ENCODE measurements at places on chromosomes 3 and 15.

- DNase-seq, result no peak
These were observed 109.8 kb upstream of the RASGRP1 start for GRCh38 chr15:38674448-38674847.

GRCh38 chr15:89442671-89443307, 53.6 kb downstream of the RHCG start:
- peak; percentile 19 for DNase-seq

DNA sequence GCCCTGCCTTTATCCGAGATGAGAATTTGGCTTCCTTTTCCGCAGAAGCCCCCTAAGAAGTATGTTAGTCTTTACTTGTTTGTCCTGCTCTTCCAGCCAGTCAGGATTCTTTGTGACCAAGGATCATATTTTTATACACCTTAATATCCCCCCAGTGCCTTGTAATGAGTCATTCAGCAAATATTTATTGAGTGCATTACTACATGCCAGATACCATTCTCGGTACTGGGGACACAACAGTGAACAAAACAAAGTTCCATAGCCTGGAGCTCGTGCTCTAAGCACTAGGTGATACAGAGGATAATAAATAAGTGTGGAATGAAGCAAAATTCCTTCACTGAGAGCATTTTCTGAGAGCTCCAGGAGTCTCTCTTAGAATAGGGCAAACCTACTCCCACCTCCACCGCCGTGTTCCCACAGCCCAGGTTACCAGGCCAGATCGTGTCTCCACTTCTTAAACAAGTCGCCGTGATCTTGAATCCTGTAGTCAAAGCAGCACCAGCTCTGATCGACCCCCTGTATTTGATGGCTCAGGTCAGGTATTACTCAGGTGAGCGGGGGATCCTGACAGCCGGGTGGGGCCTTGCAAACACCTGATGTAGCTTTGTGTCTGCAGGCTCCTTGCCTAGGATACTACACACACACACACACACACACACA, 18.5 kb downstream of the TTC21A start:
- no peak for DNase-seq

- no peak for DNase-seq
These were observed 141.6 kb downstream of the EBLN2 start for GRCh38 chr3:73203101-73203500.

DNA sequence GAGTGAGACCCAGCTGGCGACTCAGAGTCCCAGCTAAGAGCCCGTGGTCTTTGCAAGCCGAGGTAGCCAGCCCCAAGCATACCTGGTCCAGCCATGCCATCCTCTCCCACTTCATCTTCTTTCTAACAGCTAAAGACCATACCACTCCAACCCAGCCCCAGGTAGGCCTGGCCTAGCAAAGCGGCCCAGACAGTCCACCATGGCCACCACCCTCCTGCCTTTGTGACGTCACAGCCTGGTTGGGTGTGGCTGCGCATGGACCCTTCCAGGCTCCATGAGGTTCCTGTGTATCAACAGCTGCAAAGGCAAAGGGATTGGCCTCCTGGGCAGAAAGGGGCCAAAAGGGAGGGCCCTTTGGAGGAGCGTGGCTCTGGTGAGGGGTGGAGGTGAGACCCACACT, 4.1 kb downstream of the NTRK3 start:
- DNase-seq, result no peak

GRCh38 chr3:28150465-28151206, 90.8 kb upstream of the CMC1 start:
- no peak for DNase-seq

DNA sequence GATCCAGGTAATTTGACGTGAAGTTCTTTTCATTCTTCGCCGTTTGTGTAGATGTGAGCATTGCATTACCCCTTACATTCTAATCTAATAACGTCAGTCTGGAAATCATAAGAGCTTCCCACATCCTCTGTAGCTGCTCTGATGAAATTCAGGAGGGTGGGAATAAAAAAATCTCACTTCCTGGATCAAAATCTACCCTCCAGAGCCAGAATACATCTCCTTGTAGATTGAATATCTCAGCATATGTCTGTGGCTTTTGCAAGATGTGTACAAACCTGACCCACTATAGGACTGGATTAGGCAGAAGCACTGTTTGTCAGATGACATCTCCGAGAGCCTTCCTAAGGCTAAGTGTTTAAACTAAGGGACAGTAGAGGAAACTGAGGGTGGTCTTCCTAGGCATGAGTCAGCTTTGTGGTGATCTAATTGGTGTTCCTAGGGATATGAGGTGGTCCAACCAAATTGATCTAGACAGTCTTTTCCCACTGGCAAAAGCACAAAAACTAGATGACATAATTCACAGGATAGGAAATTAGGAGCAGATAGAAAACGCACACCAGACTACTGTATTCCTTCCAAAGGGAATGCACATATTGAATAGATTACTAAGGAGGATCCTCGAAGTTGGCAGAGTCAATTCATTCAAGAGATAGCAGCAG, 216.3 kb upstream of the LRTM1 start:
- no peak for DNase-seq

DNA sequence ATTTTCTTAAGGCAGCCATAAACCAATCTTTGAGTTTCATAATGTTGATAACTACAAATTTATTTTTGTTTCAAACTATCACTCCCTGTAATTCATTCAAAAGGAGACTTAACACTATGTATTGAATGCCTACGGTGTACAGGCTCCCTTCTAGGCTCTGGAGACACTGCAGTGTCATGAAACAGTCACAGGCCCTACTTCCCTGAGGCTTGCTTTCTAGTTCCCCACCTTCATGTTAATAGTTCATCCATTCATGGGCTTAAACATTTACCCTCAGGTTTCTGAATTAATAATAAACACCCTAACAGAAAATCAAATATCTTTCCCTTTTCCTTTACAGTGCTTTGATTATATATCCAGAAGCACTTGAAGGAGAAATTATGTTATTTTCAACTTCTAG, 168.7 kb downstream of the CHL1 start:
- no peak for DNase-seq

GRCh38 chr3:52982839-52983238, 63.0 kb downstream of the SFMBT1 start:
- DNase-seq, result no peak

DNA sequence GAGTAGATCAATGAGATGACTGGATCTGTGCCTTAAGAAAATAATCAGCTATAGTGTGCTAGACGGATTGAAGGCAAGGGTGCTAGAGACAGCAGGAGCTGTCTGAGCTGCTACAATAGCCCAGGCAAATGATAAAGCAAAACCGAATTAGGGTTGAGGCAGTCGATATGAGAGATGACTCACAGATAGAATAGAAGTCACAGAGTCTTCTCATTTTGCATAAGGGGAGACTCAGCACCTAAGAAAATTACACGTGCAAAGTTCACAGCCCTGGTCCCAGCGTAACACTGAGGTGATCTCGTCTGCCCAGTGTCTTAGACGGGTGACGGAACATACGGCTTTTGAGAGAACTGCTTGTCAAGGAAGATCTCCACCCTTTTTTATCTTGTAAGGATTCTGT, 11.6 kb downstream of the LPP start:
- DNase-seq, result no peak

- no peak for DNase-seq
These were observed 182.7 kb downstream of the NSMCE3 start for GRCh38 chr15:29086891-29087290.

- no peak for DNase-seq
These were observed 190.6 kb downstream of the SHQ1 start for GRCh38 chr3:72657666-72658065.

- no peak for DNase-seq
These were observed 57.6 kb downstream of the DNAH1 start for GRCh38 chr3:52373676-52374075.

GRCh38 chr15:63349156-63349555, 32.5 kb downstream of the CA12 start:
- DNase-seq, result no peak
